ENCODE measurements at places on chromosomes 12 and 14.

GRCh38 chr14:62684376-62684775, 360.9 kb downstream of the KCNH5 start:
- DNase-seq: no peak

DNA sequence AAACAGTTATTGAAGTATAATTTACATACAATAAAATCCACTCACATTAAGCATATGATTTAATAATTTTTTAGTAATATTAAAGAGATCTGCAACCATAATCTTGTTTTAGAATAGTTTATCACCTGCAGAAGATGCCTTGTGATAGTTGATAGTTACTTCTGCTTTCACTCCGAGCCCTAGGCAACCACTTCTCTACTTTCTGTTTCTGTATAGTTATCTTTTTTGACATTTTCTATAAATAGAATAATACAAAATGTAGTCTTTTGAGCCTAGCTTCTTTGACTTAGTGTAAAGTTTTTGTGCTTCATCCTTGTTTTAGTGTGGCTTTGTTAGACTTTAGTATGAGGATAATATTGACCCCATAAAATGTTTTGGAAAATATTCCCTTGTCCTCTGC, 111.0 kb downstream of the MNAT1 start:
- no peak for DNase-seq

DNA sequence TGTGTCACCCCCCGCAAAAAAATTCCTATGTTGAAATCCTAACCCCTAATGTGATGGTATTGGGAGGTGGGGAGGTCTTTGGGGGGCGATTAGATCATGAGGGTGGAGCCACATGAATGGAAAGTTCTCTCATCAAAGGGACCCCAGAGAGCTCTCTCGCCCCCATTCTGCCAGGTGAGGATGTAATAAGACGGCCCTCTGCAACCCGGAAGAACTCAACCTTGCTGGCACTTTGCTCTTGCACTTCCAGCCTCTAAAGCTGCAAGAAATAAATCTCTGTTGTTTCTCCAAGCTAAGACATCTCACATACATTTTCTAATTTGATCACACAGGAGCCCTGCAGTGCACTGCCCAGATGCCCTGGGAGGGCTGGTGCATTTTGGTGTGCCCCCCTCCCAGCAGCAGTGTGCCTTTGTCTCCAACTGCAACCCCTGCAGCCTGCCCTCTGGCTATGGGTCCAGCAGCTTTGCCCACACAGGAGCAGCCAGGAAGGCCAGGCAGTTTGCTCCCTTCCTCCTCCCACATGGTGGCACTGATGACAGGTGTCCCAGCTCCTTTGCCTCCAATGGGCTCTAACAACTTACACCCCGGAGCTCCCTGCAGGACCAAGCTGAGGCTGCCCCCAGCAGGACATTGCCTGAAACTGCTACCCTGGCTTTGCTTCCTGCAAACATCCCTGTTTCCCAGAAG, 59.3 kb downstream of the C14orf132 start:
- DNase-seq: no peak

DNA sequence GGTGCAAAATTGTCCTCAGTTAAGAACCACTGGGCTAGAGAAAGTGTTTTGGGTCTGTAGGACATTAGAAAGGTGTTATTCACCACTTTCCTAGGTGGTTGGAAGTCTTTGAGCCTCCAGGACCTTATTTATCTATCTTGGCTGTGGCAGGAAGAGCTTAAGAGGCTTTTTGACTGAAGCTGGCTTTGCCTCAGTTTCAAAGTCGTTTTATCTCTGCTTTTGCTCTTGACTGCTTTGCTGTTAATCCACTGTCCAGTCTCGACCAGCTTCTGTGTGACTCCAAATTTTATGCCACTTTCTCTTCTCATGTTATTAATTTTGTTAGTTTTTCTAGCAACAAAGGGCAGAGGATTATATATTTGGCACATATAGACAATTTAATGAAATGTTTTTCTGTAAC, 60.3 kb downstream of the PPHLN1 start:
- DNase-seq: no peak

- DNase-seq: no peak
These were observed 23.4 kb downstream of the LRRIQ1 start for GRCh38 chr12:85059594-85059993.

- no peak for DNase-seq
These were observed 1500.2 kb upstream of the FLRT2 start for GRCh38 chr14:84029720-84030119.

DNA sequence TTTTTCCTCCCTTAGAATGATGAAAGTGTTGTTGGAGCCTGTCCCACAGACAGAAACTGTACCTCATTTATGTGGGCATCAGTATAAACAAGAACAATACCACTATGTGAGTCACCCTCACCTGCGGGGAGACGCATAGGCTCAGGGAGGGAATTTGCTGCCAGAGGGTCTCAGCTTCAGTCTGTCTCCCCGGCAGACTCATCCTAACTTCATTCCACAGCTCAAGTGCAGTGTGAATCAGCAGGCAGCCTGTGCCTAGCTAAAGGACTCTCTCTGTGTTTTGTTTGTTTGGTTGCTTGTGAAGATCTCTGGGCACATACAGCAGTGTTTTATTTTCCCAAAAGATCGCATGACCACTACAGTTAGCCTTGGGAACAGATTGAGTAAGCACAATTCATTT, 98.9 kb downstream of the PRKCH start:
- no peak for DNase-seq

GRCh38 chr12:117832459-117833457, 136.0 kb downstream of the KSR2 start:
- DNase-seq: no peak

DNA sequence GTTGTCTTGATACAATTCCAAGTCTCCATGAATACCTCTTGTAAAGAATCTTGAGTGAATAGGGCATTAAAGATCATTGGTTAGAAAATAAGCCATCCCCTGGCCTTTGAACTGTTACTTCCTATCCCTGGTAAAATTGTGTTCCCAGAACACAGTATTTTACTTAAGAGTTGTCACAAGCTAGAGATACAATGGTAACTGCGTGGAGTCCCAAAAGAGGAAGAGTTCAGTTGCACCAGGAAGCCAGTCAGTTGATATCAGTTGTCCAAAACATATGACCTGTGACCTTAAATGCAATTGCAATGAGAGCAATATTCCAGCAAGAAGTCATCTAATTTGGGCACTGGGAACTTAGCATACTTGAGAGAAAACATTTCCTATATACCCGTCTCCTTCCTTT, 117.3 kb downstream of the NEDD1 start:
- DNase-seq: no peak

- DNase-seq: no peak
These were observed 898.9 kb upstream of the SEL1L start for GRCh38 chr14:82432301-82433105.

GRCh38 chr14:90599748-90600507, 203.1 kb downstream of the CALM1 start:
- DNase-seq: no peak

All from stimulated activated CD8-positive, alpha-beta memory T cell treated with anti-CD3 and anti-CD28 coated beads, Interleukin-4, amount 100 ng/mL, for 1 hour (primary cell).